ENCODE measurements at places on chromosomes 4 and X.

GRCh38 chrX:153030801-153031200 lies 25.5 kb upstream of the PNMA3 start:
- DNase-seq, result no peak

DNA sequence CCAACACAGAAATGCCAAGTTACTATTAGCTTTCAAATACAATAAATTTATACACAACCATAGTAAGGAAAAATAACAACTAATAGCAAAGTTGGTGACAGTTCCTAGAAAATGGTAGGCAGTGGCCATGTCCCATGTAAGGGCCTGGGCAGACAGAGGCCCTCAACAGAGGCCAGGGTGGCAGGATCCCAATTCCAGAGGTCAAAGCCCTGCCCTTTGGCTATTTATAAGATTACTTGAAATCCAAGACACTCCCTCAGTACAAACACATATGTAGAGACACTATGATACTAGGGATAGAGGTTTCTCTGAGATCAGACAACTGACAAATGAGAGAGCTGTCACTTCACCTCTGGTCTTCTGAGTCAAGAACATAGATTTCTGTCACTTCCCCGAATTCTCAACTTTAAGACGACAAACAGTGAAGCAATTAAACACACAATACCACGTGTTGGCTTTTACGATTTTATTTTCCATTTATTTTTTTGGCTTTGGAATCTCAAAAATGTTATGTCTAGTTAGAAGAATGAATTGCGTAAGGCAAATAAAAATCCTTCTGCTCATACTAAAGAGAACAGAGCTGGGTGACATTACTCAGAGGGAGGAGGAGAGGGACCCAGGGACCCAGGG lies 16.3 kb upstream of the MAOB start:
- no peak for DNase-seq

DNA sequence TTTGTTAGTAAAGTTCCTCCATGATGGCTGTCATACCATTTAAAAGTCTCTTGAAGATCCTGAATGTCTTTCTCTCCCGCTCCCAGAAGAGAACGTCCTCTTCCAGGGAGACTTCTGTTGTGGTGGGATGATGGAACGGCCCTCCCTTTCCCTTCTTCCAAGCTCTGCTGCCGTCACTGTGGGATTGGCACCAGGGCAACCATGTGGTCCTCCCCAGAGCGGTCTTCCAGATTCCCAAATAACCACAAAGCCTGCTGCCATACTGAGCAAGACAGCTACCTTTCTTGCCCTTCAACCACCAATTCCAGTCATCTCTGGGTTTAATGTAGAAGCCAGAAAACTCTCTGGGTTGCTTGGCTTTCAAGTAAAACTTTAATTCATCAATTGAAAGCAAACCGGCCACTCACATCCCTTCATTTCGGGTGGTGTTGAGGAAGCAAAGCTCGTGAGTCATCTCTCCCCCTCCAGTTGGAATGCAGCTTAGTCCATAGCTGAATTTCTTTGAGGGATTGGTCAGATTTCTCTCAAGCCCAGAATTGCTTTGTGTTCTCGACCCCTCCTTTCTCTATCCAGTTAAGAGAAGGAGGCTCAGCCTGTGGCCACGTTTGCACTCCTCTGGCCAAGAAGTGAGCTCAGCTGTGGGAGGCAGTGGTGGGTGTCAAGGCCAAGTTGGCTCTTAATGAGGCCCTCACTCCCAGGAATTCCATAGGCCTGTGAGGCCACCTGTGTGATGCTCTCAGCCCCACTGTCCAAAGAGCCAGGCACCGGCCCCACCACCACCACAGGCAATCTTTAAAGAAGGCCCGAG lies 36.9 kb downstream of the FHDC1 start:
- no peak for DNase-seq

DNA sequence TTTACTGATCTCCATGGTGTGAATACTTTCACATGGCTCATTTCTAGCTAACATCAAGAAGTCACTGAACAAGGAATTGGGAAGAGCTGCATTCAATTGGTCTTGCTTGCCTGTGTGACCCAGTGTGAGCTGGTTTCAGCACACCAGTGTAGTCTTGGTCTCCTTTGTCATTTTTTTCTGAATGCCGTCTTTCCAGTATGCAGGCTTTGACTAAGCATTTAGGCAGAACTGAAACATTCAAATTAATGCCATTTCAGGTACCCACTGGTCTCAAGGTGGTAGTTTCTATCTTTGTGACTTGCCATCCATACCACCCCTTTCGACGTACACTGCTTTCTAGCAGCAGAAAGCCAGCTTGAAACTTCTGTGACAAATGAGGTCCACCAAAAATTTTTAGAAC lies 550.5 kb upstream of the BOD1L1 start:
- no peak for DNase-seq

GRCh38 chr4:47468706-47469365 lies 5.3 kb upstream of the COMMD8 start:
- DNase-seq, result no peak

- no peak for DNase-seq
Measured at GRCh38 chr4:53128706-53129357, 237.0 kb downstream of the SCFD2 start.

Measured in activated CD8-positive, alpha-beta memory T cell treated with anti-CD3 and anti-CD28 coated beads, Interleukin-2, amount 50 U/mL, for 4 hours (primary cell).